ENCODE measurements at places on chromosomes 6 and 20.

DNA sequence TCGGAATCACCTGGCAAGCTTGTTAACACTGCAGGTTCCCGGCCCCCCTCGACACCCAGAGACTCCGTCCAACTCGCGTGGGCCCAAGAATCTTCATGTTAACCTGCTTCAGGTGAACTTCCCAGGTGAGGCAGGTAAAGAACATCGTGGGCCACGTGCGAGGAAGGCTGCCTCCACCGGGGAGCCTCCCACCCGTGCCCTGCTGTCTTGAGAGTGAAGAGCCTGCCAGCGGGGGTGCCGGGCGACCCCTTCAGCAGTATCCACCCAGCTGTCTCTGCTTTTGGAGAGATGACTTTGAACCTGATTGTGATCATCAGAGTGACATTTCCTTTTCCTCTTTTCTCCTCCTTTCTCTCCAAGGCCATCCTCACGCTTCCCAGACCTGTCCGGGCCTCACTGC, 22.9 kb upstream of the RTF2 start:
- DNase-seq, result no peak

DNA sequence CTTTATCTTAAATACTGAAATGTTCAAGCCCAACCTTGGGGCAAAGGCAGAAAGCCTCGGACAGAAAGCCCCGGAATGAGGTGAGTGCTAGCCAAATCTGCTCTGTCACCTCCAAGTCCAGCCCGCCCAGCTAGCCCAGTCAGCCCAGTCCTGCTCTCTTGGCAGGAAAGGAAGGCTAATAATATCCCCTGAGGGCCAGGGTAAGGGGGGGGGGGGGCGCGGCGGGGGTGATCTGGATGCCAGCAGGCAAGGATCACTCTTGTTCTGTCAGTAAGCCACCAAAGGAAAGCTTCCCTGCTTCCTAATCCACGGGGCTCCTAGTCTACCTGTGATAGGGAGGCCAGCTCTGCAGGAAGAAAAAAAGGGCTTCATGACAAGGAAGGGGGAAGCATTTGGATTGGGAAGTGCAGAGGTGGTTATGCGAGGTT, 1.1 kb downstream of the NDRG3 start:
- peak; percentile 77 for DNase-seq

- no peak for DNase-seq
Measured at GRCh38 chr6:105177556-105177955, 2.3 kb downstream of the POPDC3 start.

- DNase-seq, result no peak
Measured at GRCh38 chr6:125098253-125098652, 55.3 kb upstream of the TPD52L1 start.

- DNase-seq, result no peak
Measured at GRCh38 chr6:113258771-113259170, 598.4 kb upstream of the MARCKS start.

DNA sequence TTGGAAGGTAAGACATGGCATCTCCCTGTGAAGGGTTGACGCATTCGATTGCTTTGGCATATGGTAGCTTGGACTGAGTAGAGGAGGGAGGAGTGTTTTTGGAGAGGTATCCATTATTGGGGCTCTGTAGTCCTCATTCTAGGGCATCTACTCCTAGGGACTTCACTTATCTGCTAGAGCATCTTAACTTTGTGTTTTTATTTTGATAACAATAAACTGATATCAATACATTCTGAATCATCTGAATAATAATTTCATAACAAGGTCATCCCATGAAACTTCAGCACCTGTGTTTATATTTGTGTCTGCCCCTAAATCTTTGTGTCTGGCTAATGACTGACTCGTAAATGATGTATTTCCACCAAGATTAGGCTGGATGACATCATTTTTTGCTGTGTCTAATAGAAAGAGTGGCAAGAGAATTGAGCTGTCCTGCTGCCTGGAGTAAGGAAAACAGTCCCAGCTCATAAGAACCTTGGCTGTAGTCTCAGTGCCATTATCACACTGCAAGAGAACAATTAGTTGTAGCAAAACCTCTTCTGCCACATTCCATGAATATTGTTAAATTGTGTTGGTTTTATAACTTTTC, 288.5 kb downstream of the PRL start:
- DNase-seq, result no peak

- no peak for DNase-seq
Measured at GRCh38 chr6:78709021-78709420, 158.3 kb upstream of the IRAK1BP1 start.

- no peak for DNase-seq
Measured at GRCh38 chr6:2877057-2877882, 25.8 kb downstream of the SERPINB9 start.

- no peak for DNase-seq
Measured at GRCh38 chr20:11894062-11894461, 23.6 kb upstream of the BTBD3 start.

GRCh38 chr6:113594726-113595125, 262.4 kb upstream of the MARCKS start:
- no peak for DNase-seq

DNA sequence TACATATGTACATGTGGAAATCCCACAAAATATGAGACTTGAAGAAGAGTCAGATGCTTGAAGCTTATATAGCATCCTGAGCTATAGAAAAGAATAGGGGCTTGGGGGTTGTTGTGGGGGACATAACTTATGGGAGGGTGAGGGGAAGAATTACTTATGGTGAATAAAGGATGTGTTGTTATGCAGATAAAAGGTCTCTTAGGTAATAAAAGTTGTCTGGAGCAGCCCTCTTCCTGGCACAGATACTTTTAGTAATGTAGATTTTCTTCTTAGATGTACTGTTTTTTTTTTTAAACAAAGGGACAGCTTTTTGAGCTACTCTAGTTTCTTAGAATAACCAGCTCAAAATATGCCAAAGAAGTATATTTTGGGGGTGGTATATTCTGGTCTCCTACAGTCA, 35.9 kb downstream of the CHMP4B start:
- no peak for DNase-seq

GRCh38 chr6:31285982-31286381, 14.1 kb upstream of the HLA-C start:
- no peak for DNase-seq

GRCh38 chr6:88174906-88175305, 8.8 kb upstream of the CNR1 start:
- DNase-seq, result no peak

- no peak for DNase-seq
Measured at GRCh38 chr6:35048631-35049083, 92.5 kb downstream of the TCP11 start.

DNA sequence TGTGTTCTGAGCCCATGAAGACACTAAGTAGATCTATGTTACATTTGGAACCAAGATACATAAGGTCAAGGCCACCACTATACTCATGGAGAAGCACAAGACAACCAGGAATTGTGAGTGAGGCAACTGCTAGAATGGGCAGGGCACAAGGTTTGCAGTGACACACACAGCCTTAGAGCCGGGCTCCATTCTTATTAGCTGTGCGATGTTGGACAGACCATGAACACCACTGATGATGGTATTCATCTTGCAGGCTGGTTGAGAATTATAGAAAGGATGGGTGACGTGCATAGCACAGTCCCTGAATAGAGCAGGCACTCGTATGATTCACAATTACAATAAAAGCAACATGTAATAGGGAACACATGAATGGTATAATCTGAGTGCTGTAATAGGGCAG, 172.4 kb downstream of the GJA10 start:
- no peak for DNase-seq

Measured in T47D (cell line).